ENCODE measurements at places on chromosomes 3 and 15.

- no peaks in the 10 kb centered on the region for H3K36me3 ChIP-seq
- no peak overlapping the region for H3K27ac ChIP-seq
- no peak overlapping the region for H3K4me3 ChIP-seq
These were observed 462.8 kb downstream of the EDEM1 start for GRCh38 chr3:5650303-5650702.

- no peak overlapping the region for H3K27ac ChIP-seq
- no peak overlapping the region for H3K4me3 ChIP-seq
- H3K27me3 ChIP-seq: peaks cover 14% of the 10 kb centered on the region
- no peak for DNase-seq
- peaks cover 43% of the 10 kb centered on the region for H3K4me1 ChIP-seq
These were observed 43.8 kb downstream of the ADAMTSL3 start for GRCh38 chr15:83697716-83698115.

- peaks cover 11% of the 10 kb centered on the region for H3K27me3 ChIP-seq
- peak overlapping the region; percentile 11 for H3K4me3 ChIP-seq
- H3K36me3 ChIP-seq: no peaks in the 10 kb centered on the region
- peaks cover 54% of the 10 kb centered on the region for H3K4me1 ChIP-seq
- DNase-seq: no peak
- peak overlapping the region; percentile 81 for H3K27ac ChIP-seq
These were observed 36.4 kb upstream of the MYZAP start for GRCh38 chr15:57555270-57555669.

DNA sequence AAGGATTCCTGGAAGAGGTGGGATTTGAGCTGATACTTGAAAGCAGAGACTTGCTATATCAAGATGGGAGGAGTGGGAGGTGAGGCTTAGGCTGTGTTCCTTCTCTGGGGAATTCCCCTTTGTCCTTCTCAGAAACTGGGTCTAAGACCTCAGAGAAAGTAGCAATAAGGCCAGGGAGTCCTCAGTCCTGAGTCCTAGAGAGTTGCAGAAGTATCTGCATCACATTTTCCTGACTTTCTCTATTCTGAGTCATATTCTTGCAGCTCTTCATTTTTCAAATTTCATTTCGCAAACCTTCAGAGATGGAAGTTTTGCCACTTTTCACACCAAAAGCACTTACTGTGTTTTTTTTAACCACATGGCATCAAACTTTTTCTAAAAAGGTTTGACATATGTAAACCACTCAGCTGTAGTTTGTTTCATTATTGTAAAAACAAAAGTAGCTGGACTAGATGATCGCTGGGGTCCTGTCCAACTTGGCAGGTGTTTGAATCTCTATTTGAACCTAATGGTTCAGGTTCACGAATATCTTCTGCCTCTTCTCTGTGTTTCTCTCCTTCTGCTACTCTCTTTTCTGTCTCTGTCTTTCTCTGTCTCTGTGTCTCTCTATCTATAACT lies 21.3 kb downstream of the COLQ start:
- H3K4me1 ChIP-seq: peaks cover 49% of the 10 kb centered on the region
- no peak overlapping the region for H3K4me3 ChIP-seq
- H3K36me3 ChIP-seq: peaks cover 6% of the 10 kb centered on the region
- DNase-seq: no peak
- H3K27ac ChIP-seq: peak overlapping the region; percentile 1
- H3K27me3 ChIP-seq: peaks cover 11% of the 10 kb centered on the region

GRCh38 chr3:172142051-172142863 lies 102.9 kb downstream of the FNDC3B start:
- no peak for DNase-seq
- H3K27ac ChIP-seq: peak overlapping the region; percentile 89
- no peak overlapping the region for H3K4me3 ChIP-seq
- no peaks in the 10 kb centered on the region for H3K27me3 ChIP-seq

- peaks cover 12% of the 10 kb centered on the region for H3K4me1 ChIP-seq
- peaks cover 22% of the 10 kb centered on the region for H3K27me3 ChIP-seq
- H3K36me3 ChIP-seq: no peaks in the 10 kb centered on the region
- H3K4me3 ChIP-seq: no peak overlapping the region
- no peak for DNase-seq
- peak overlapping the region; percentile 89 for H3K27ac ChIP-seq
These were observed 783 bp downstream of the ITIH1 start for GRCh38 chr3:52777959-52778805.

DNA sequence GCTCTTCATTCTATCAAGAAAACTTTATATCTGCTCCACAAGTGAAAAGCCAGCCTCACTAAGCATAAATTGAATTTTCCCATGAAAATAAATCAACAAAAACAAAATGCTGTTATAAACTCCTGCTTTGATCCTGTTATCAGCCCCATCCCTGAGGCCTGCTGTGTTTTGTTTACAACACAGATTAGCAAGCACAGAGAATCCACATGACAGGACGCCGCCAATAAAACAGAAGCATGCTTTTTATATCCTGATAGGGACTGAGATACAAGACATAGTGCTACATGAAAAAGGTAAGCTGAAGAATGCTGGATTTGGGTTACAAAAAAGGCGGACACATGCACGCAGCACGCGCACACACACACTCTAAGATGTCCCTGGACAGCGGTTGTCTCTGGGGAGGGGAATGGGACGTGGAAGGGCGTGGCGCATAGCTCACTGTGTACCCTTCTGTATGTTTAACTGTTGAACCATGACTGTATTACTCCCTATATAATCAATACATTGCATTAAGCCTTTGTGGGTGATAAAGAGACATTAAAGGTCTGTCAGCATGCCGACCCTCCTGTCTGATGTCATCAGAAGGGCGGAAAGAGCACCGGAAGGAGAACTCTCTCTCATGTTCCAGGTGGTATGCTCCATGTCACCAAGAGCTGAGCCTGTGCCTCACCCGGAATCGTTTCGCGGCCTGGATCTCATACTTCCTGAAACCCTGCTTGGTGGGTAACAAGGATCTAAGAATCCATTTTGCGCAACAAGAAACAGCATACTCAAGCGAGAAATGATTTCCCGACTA lies 93.9 kb downstream of the IQSEC1 start:
- DNase-seq: no peak
- H3K36me3 ChIP-seq: no peaks in the 10 kb centered on the region
- H3K27me3 ChIP-seq: peaks cover 9% of the 10 kb centered on the region
- H3K4me3 ChIP-seq: no peak overlapping the region
- no peak overlapping the region for H3K27ac ChIP-seq

- H3K4me1 ChIP-seq: no peaks in the 10 kb centered on the region
- peaks cover 40% of the 10 kb centered on the region for H3K36me3 ChIP-seq
- H3K4me3 ChIP-seq: no peak overlapping the region
- H3K27ac ChIP-seq: no peak overlapping the region
- no peak for DNase-seq
These were observed 45.2 kb upstream of the FILIP1L start for GRCh38 chr3:100159331-100160153.

DNA sequence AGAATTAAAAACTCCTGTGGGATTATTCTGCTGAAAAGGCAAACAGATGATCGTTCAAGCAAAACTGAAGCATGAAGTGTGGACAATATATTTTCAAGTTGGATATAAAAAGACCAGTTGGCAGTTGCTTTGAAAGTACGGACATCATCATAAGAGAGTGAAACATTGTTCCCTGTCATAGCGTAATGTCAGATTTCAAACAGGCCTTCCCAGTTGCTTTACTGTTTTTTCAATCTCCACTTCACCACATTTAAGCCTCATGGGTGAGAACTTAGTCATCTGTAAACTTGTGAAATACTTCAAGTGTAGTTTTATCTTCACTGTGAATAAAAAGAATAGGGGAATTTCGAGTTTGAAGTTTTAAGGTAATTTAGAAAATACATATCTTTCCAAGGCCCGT lies 435.1 kb upstream of the CNTN3 start:
- no peak overlapping the region for H3K27ac ChIP-seq
- H3K36me3 ChIP-seq: no peaks in the 10 kb centered on the region
- H3K4me3 ChIP-seq: no peak overlapping the region
- no peak for DNase-seq

- no peaks in the 10 kb centered on the region for H3K4me1 ChIP-seq
- peaks cover 17% of the 10 kb centered on the region for H3K27me3 ChIP-seq
- H3K4me3 ChIP-seq: no peak overlapping the region
- H3K36me3 ChIP-seq: no peaks in the 10 kb centered on the region
- no peak overlapping the region for H3K27ac ChIP-seq
These were observed 17.5 kb upstream of the TBC1D5 start for GRCh38 chr3:17759901-17760300.

DNA sequence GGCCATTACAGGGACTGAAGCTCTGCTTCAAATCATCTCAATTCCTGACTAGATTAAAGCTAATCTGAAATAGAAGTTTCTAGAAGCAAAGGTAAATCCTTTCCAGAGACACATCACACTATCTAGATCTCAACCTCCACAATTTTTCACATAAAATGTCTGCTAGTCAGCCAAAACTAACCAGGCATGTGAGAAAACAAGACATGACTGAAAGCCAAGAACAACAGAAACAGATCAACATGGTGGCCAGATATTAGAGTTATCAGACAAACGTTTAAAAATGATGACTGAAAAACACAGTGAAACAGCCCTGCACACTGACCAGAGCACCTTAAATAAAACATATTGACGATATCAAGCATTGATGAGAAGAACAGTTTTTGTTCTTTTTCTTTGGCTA lies 59.1 kb downstream of the SUMF1 start:
- no peak overlapping the region for H3K27ac ChIP-seq
- DNase-seq: no peak
- peaks cover 36% of the 10 kb centered on the region for H3K36me3 ChIP-seq
- peaks cover 20% of the 10 kb centered on the region for H3K4me1 ChIP-seq
- no peak overlapping the region for H3K4me3 ChIP-seq
- H3K27me3 ChIP-seq: peaks cover 3% of the 10 kb centered on the region

DNA sequence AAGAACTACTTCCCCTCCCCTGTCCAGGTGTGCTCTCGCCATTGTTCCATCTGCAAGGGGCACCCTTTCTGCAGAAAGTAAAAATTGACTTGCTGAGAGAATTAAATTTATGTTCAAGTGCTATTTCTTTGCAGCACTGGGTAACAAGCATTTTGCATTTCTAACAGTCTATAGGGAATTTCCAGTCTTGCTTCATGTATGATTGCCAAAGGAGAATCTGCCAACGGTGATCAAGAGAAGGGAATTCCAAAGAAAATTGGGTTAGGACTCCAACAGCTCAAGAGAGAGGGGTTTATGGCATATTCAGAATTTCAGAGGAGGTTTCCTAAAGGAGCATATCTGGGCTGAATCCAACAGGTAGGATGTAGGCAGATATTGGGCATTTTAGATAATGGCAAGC lies 136.7 kb upstream of the WNT5A start:
- no peak for DNase-seq
- H3K4me3 ChIP-seq: no peak overlapping the region

GRCh38 chr3:25768851-25769250 lies 14.4 kb downstream of the NGLY1 start:
- peaks cover 4% of the 10 kb centered on the region for H3K27me3 ChIP-seq
- no peaks in the 10 kb centered on the region for H3K4me1 ChIP-seq
- no peak for DNase-seq
- H3K27ac ChIP-seq: no peak overlapping the region
- H3K4me3 ChIP-seq: no peak overlapping the region

- no peak overlapping the region for H3K4me3 ChIP-seq
- no peak for DNase-seq
- H3K36me3 ChIP-seq: no peaks in the 10 kb centered on the region
These were observed 217.4 kb upstream of the WNT5A start for GRCh38 chr3:55704521-55704920.

DNA sequence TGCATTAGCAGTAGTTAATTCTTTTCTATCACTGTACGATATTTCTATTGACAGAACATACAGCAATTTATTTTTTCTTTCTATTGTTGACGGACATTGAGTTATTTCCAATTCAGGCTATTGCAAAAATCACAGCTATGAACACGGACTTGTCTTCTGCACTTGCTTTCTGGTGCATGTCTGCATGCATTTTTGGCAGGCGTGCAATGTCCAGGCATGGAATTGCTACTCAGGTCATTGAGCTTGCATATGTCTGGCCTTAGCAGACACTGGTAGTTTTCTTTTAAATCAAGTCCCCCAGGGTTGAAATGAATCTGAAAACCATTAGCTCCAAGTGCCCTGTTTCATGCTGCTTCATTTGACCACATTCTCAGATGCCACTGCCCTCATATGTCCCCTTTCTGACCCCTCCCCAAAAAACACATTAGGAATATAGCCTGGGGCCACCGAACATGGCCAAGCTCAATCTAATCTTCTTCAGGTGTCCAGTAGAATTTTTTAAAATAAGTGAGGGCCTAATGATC lies 72.8 kb downstream of the LRIG1 start:
- H3K27ac ChIP-seq: peak overlapping the region; percentile 89
- H3K4me3 ChIP-seq: no peak overlapping the region
- peaks cover 70% of the 10 kb centered on the region for H3K4me1 ChIP-seq
- H3K27me3 ChIP-seq: no peaks in the 10 kb centered on the region
- no peak for DNase-seq

- no peak for DNase-seq
- H3K36me3 ChIP-seq: peaks cover 13% of the 10 kb centered on the region
- no peak overlapping the region for H3K4me3 ChIP-seq
- H3K4me1 ChIP-seq: peaks cover 21% of the 10 kb centered on the region
- H3K27ac ChIP-seq: no peak overlapping the region
These were observed 221.2 kb upstream of the STT3B start for GRCh38 chr3:31311559-31311958.

GRCh38 chr3:49607796-49608195 lies 53.5 kb downstream of the BSN start:
- no peak overlapping the region for H3K27ac ChIP-seq
- no peaks in the 10 kb centered on the region for H3K36me3 ChIP-seq
- no peak for DNase-seq
- H3K4me1 ChIP-seq: no peaks in the 10 kb centered on the region

DNA sequence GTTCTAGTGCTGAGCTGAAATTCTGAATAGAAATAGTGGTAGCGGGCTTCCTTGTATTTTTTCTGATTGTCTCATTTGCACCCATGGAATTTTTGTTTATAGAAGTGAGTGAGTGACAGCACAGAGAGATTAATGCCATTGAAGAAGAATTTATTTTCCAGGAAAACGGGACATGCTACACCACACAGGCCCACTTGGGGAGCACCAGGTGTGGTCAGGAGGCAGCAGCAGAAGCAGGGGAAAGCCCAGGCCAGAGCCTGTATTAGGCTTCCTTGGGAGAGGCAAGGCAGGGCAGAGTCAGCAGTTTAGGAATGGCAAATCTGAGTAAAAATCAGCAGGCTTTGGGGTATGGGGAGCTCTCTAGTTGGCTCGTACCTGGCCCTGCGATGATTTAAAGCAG lies 88.4 kb upstream of the ATP11B start:
- H3K27ac ChIP-seq: no peak overlapping the region
- H3K4me3 ChIP-seq: no peak overlapping the region
- DNase-seq: no peak
- H3K27me3 ChIP-seq: peaks cover 4% of the 10 kb centered on the region
- peaks cover 6% of the 10 kb centered on the region for H3K4me1 ChIP-seq
